ENCODE measurements at places on chromosomes 13 and 19. TPM values are rescaled to one million over a fixed set of nuclear protein-coding genes. Genes with fewer than 3 reads are reported as not detected.

CRLF1 gene
- not detected for total RNA-seq

PTGER1 gene
- not detected for total RNA-seq

C13orf42 gene
- not detected for total RNA-seq

FREM2 gene
- not detected for total RNA-seq

GRCh38 chr19:52138983-52139251 lies 821 bp downstream of the ZNF616 start:
- DNase-seq, result no peak

DNA sequence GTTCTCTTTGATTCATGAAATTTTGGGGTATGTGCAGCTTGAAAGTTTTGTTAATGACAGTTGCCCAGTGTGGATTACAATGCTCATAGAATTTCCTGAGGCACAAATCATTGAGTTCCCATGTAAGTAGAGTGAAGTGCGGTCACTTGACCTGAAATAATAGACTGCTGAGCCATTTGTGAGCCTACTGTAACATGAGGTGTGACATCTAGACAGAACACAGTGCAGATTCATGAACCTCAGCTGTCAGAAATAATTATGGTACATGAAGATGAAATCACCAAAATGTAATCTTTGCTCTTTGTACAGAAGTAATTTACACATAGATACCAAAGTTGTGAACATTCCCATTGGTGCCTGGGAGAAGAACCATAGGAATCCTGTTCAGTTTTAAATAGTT lies 84.6 kb downstream of the DHRS12 start:
- DNase-seq, result no peak

DNA sequence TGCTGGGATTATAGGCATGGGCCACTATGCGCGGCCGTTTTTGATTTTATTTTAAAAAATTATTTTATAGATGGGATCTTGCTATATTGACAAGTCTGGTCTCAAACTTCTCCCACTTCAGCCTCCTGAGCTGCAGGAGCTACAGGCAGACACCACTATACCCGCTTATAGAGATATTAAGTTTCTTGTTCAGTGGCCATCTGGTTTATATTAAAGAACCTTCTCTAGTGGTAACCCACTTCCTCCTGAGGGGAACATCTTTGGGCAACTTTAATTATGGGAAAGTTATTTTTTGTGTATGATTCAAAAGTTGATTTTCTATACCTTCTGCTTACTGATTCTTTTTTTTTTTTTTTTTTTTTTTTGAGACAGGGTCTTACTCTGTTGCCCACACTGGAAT lies 172.7 kb downstream of the KLF5 start:
- DNase-seq, result no peak

DNA sequence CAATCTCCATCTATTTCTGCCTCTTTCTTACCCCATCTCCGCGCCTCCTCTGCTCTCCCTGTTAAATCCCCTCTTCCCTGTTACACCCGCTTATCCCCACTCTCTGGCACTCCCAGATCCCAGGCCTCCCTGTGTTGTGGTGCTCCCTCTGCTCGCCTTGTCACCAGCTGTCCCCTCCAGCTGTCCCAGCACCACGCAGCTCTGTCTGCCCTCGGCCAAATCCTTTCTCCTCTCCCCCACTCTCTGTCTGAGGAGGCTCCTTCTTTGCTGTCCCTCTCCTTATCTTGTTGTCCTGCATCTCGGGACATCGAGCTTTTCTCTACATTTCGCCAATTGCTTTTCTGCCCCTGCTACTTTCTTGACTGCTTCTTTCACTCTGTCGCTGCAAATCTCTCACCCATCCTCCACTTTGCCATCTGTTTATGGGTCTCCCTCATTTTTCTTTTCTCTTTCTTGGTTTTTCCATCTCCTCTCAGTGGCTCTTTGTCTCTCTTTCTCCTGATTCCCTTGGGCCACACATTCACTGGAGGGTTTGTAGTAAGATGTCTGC lies 941 bp downstream of the ZNF160 start:
- no peak for DNase-seq

DNA sequence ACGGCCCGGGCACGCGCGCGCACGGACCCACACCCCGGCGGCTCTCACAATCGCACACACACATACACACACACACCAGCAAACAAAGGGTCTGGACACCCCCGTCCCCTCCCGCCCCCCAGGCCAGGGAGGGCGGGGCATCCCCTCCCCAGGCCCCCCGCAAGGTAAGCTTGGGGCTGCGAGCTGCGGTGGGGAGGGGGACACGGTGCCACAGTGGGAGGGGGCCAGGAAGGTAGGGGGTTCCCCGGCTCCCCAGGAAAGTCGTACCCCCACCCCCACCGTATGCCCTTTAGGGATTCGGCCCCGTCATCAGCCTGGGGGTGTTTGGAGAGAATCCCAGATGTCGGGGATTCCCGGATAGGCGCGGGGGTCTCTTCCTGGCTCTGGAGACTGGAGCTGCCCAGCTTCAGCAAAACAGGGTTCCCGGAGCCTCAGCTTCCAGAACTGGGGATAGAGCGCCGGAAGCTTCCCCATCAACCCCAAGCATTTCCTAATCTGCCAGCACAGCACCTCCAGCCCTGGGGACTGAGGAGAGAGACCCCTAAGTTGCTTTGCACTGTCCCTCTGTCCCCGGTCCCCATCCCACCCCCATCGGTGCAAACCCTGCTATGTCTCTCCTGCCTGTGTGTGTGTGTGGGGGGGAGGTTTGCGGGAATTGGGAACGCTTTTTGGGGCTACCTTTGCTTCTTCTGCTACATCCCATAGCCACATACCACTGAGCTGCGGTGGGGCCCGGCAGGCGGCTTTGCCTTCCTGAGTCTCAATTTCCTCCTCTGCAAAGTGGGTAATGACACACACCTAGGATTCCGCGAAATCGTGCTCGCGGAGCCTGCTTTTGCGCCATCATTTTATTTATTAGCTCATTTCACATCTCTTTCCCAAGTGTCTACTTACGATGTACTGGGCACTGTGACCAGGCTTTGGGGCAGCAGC lies 1.8 kb upstream of the CDC37 start:
- no peak for DNase-seq

GRCh38 chr13:61275736-61276135 lies 139.9 kb downstream of the PCDH20 start:
- DNase-seq, result no peak

GRCh38 chr19:41206926-41207750 lies 11.9 kb upstream of the AXL start:
- DNase-seq, result no peak

DNA sequence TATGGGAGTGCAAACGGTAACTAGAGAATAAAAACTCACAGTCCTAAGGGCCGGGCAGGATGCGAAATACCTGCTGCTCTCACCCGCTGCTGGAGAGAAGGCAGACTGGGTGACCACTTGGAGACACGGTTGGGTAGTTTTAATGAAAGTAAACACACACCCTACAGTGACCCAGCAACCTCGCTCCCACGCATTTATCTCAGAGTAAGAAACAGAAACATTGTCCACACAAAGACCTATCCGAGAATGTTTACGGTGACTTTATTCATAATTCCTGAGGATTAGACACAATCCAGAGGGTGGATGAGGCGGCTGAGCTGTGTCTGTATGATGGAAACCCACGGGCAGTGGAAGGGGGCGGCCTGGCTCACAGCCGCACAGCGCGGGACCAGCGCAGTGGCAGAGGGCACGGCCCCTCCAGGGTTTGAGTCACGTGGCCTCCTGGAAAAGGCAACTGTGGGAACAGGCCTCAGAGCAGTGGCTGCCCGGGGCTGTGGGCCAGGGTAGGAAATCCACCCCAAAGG lies 73.5 kb upstream of the C13orf46 start:
- no peak for DNase-seq

DNA sequence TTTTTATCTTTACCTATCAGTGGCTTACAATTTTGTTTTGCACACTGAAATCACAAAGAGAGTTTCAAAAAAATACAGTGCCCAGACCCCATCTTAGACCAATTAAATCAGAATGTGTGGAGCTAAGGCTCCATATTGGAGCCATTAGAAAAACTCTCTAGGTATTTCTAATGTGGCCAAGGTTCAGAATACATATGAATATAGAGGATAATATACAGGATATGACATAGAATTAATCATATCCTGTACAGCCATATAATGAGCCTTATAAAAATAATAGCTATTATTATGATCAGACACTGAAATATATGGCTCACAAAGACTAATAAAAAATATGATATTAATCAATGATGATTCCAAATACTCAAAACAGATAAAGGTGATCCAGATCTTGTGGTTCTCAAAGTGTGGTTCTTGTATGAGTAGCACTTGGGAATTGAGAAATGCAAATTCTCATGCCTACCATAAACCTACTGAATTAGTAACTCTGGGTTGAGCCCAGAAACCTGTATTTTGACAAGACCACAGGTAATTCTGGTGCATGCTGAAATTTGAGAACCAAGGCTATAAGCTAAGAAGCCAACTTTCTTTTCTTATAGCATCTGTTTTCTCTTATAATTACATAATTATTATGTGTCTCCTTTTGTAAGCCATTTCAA lies 408.0 kb downstream of the DIAPH3 start:
- DNase-seq, result no peak

- no peak for DNase-seq
Observed at GRCh38 chr13:71593566-71593965, 273.4 kb downstream of the DACH1 start.

- DNase-seq, result no peak
Observed at GRCh38 chr19:30662211-30662861, 290.2 kb downstream of the ZNF536 start.

- no peak for DNase-seq
Observed at GRCh38 chr13:42393573-42394360, 121.8 kb downstream of the AKAP11 start.

DNA sequence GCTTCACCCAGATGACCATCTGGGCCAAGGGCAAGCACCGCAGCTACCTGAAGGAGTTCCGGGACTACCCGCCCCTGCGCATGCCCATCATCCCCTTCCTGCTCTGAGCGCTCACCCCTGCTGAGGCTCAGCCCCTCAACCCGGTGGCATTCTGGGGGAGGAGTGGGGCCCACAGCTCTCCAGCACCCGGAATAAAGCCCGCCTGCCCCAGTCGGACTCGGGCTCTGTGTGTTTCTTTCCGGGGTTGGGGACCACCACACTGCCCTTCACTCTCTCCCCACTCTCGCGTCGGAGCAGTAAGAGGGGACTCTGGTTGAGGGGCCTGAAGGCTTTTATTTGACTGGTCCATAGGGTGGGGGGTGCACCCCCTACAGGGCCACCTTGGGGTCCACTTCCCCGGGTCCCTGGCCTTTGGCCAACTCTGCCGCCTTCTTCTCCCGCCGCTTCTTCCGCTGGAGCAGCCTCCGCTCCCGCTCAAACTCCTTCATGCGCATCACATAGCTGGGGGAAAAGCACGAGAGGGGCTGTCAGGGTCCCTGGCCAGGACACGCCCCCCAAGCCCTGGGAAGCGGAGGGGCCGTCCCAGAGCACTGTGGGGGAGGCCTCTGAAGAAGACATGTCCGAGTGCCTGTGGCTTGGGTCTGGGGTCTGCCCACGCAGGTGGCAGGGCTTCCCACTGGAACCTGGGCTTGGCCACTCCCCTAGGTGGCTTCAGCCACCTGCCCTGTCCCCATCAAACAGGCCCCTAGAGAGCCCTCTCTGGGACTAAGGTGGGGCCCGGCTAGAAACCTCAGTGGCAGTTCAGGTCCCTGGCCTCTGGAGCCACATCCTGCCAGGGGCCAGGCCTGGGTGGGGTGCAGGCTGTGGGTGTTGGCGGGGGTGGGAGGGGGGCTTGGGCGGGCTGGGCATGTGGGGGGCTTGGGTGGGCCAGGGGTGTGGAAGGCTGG lies 5.8 kb downstream of the NDUFB7 start:
- DNase-seq, result no peak

GRCh38 chr13:76266561-76266960 lies 619.6 kb downstream of the KCTD12 start:
- no peak for DNase-seq
